ENCODE measurements at places on chromosomes 2 and 18.

DNA sequence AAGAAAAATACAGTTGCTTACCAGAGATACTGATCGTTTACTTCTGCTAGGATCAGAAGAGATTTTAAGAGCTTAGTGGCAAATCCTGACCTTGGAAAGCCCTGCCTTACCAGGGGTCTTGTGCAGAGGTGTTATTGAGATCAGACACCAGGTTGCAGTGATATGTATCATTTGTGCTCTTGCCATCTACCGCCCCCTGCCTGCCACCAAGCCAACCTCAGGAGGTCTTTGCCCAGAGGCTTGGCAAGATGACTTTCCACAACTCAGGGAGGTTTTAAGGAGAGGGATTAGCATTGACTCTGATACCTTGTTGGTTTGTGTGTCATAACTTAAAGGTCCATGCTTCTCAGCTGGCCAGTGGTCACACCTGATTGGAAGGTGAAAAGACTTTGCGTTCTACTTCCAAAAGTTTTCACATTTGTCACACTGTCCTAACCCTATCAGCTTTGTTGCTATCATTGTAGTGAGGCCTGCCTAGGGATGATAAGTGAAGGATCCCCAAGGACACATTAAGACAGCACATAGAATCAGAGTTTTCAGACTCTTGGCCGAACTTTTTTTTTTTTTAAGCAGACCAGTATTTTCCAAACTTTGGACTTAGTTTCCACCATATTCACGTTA is 46.2 kb upstream of the MGAT5 start:
- no peak for DNase-seq

DNA sequence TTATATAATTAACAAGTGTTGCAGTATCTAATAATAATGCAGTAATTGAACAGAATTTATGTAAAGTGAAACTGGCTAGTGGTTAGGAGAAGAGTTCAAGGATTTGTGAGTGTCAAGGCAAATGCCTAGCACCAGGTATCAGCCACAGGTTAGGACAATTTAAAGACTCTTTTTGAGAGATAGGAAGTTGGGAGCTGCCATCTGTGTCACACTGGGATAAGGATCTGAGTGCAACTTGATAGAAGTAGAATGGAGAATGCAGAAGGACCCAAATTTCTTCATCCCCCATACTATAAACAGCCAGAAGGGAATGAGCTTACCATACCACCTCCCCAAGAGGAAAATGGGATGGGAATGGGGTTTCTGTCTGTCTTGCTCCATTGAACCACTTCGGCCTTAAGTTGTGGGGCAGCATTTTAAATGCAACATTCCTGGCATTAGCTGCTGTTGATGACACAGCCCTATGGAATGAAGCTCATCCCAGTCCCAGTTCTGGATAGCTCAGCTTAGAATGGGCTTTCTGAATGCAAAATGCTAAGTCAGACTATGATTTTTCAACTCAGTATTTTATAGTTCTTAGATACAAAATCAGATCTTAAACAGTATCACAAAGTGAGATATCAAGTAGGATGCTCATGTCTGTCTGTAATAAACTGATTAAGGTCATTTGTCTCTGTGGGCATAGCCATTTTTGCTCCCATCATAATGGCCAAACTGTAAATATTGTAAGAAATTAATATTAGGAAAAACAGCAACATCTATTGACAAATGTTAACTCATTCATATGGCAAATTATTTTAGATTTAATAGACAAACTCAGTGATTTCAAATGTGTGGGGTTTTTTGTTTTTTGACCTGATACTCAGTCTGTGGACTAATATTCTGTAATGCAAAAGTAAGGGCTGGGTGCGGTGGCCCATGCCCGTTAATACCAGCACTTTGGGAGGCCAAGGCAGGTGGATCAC is 44.0 kb downstream of the GPR155 start:
- no peak for DNase-seq

DNA sequence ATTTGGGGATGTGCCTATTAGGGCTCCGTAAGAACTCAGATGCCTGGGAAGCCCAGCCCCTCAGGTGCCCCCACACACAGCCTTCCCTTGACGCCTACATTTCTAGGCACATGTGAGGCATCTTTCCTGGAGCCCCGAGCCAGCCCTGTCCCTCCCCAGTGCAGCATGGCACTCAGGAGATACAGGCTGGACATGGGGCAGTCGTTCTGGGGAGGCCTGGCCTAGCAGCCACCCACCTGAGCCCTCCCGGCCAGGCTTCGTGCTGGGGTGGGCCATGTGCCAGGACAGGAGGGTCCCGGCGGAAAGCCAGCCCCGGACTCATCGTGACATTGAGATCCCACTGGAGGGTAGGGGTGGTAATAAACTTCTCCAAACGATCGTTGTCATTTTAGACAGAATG is 15.2 kb downstream of the BOK start:
- no peak for DNase-seq

- DNase-seq: no peak
These were observed 14.2 kb downstream of the EIF2AK2 start for GRCh38 chr2:37142546-37142945.

GRCh38 chr2:172427990-172428831 is 825 bp downstream of the ITGA6 start:
- peak; percentile 50 for DNase-seq

- no peak for DNase-seq
These were observed 46.7 kb upstream of the B3GNT7 start for GRCh38 chr2:231348704-231349373.

DNA sequence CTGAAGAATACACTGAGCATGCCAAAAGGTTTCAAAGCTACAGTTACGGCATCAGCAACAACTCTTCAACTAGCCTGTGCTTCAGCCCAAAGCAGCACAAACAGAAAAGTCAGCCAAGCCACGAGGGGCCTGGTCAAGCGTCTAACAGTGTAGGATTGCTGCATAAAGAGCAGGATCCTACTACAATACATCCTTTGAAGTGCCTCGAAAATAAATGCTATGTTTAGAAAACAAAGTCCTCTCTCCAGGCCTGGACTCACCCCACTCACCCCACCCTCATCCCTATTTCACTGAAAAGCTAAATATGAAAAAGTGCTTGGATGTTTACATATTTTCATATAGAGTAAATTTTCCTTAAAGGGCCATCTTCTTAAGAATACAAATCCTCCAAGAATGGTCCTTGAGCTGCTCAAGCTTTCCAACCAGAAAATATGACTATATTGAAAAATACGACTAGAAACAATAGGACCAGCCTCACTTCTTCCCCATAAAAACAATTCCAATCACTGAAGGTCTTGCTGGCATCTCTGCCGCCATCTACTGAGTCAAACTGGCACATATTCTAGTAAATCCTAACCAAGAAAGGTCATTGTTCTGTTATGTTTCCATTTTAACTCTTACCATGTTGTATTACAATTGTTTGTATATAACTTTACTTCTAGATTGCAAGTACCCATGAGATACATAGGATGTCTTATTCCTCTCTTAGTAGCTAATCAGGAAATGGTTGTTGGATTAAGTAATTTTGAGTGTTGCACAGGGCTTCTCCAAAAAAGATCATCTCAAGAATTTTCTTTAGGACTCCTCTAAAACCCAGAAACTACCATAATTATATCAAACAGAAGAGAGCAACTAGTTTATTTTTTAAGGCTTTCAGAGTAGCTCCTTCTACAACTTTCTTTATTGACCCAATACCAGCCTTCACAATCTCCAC is 63.6 kb downstream of the CLHC1 start:
- peak; percentile 50 for DNase-seq

- peak; percentile 40 for DNase-seq
These were observed 53.6 kb downstream of the SRD5A2 start for GRCh38 chr2:31526946-31527732.

- peak; percentile 93 for DNase-seq
These were observed 39.6 kb downstream of the HS1BP3 start for GRCh38 chr2:20611077-20611843.

GRCh38 chr2:189641590-189641989 is 19.7 kb upstream of the ASNSD1 start:
- no peak for DNase-seq

- no peak for DNase-seq
These were observed 47.1 kb upstream of the CCBE1 start for GRCh38 chr18:59744271-59744721.

GRCh38 chr2:60634438-60634837 is 81.0 kb upstream of the BCL11A start:
- DNase-seq: no peak

- DNase-seq: no peak
These were observed 26.4 kb downstream of the CCNT2 start for GRCh38 chr2:134944975-134945374.

DNA sequence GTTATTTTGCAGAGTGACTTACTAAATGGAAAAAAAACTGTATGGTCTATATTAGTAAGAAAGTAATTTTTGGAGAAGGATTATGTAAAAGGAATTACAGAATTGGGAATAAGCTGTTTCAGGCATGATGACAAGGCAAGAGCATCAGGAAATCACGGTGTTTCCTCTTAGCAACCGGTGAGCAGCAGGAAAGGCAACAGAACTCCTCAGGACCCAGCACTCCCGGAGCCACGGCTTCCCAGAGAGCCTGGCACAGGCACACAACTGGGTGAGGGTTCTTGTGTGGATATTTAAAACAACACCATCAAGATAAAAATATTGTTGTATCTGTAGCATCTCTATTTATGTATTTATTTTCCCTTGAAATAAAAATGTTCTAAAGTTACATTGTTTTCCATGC is 34.4 kb downstream of the CYP27C1 start:
- DNase-seq: no peak

DNA sequence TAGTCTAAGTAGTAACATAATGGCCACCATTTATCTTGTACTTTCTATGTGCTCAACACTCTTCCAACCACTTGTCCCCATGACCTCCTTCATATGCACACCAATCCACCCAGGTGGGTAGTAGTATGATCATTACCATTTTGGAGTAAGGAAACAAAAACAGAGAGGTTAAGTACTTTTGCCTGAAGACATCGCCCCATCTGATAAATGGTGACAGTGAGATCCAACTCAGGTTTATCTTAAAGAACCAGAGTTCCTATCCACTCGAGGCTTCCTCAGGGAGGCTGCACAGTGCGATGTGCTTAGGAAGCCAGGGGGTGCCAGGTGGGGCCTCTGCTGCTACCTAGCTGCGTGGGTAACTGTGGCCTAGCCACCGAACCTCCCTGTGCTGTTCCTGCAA is 14.1 kb downstream of the NFE2L2 start:
- DNase-seq: no peak

DNA sequence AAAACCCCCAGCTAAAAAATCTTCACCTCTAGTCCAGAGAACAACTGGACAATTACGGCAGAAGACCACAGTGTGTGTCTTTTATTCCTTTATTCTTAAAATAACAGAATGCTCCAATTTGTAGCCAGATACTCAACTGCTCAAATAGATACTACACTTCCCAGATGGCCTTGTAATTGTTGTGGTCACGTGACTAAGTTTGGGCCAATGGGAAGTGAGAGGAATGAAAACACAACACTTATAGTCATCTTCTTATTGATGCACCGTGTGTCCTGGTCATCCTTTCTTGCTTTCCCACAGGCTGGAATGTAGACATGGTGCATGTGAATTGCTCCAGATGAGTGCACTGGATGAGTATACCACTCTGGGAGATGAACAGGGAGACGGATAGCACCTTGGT is 145.1 kb downstream of the CDC42EP3 start:
- DNase-seq: no peak

- DNase-seq: no peak
These were observed 157.9 kb downstream of the LNPK start for GRCh38 chr2:175844169-175844568.

GRCh38 chr18:55323051-55323994 is 264.7 kb downstream of the TCF4 start:
- no peak for DNase-seq

DNA sequence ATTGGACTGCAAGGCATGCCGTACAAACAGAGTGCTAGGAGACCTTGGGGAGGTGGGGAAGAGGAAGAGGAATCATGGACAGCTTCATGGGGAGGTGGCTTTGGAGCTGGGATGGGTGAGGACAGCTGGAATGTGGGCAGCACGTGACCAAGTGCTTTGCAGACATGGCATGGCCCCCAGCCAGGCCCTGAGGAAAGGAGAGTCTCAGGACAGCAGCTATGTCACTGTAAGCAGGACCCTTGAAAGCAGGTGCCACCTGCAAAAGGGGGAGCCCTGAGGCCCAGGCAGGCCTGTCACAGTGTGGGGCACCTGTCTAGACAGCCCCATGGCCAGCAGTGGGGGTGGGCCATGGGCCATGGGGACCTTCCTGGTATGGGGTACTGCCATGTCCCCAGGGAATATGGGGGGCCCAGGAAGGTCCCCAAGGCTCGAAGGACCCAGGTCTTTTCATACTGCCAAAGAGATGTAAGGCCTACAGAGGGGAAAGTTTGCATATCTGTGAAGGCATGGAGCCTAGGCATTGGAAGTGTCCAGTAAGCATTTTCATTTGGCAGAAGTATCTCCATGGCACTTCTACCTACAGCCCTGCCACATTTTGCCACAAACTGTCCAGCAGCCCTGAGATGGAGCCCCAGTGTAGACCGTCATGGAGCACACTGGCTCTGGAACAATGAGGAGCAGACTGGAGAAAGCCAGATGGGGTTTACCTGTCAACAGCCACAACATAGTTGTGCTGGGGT is 9.9 kb downstream of the PAX8 start:
- no peak for DNase-seq

DNA sequence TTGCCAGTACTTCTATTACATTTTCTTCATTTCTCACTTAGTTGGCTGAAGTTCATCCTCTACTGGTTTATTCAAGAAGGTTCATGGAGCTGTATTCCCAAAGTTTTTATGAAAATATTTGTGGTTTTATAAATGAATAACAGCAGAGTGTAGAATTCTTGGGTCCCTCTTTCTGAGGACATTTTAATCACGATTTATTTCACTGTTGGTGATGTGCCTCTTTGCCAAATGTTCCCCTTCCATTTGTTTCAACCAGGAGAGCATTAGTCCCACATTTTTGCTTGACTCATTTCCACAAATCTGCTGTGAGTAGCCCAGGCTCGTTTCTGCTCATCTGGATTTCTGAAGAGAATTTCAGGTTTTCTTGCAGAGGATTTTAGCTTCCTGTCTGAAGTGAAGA is 20.8 kb downstream of the COPS7B start:
- no peak for DNase-seq

Measured in renal pelvis (tissue), 12 donors.